ENCODE measurements at places on chromosomes 7 and 10. TPM values are rescaled to one million over a fixed set of nuclear protein-coding genes. Genes with fewer than 3 reads are reported as not detected.
A peak's percentile ranks its signal among the peaks of the same experiment; 100 is the strongest.

Gene COX15
- total RNA-seq, result 26.5 TPM

DNA sequence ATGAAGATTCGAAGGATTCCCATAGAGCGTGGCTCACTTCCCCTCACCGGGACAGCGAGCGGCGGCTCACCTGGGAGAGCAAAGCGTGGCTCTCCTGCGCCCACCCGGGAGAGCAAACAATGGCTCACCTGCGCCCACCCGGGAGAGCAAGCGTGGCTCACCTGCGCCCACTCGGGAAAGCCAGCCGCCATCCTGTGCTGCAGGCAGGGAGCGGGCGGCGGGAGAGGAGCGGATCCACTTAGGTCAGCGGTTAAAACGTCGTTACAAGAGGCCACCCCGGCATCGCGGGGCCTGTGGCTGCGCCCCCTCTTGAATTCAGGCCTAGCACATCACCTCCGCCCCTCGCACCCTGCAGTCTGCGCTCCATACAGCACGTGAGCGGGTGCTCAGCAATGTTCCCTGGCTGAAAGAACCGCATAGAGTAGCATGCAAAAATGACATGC lies 461 bp upstream of the FIGNL1 start:
- DNase-seq, result no peak

- DNase-seq, result no peak
These were observed 489.1 kb upstream of the CELF2 start for GRCh38 chr10:10528563-10528910.

DNA sequence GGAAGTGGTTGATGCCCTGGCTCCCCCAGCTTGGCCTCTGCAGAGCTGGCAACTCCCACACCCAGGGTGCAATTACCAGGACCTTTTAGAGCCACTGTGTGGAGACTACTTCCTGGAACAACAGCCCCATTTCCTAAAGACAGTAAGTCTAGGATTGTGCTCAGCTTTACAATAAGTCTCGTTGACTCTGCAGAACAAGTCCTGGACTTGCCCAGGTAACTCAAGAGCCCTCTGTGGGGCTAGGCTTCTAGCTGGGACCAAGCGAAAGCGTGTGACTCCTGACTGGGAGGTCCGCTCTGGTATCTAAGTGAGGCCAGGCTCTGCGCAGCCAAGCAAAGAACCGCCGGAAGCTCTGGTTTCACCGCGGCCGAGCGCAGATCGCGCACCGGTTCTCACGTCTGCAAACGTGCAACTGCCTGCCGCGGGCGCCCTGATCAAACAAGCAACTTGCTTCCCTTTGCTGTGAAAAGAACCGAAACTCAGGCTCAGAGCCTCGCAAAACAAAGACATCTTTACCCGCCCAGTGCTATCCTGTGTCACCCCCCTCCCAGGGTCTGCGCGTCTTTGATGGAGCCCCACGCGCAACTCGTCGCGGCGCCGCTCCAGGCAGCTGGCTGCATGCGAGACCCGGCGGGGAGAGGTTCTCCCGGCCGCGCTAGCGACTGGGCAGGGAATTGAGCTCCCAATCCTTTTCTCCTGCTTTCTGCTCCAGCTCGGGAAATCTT lies 4.4 kb upstream of the PDLIM1 start:
- DNase-seq, result peak; percentile 91

DNA sequence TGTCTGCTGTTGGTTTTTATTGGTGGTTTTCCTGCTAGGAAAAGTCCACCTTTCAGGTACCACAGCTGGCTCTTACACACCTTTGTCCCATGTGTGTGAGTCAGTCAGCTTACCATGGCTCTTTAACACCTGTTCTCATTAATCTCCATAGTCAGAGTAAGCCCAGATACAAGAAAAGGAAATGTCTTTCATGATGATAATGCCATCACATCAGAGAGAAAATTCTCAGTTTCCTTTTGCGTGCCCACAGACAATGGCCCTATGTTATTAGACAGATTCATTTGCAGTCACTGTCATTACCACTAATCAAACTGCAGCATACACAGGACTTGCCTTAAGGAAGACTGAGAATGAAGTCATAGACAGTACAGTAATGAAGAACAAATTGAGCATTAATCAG lies 1583.6 kb upstream of the LRRTM3 start:
- DNase-seq, result peak; percentile 80

DNA sequence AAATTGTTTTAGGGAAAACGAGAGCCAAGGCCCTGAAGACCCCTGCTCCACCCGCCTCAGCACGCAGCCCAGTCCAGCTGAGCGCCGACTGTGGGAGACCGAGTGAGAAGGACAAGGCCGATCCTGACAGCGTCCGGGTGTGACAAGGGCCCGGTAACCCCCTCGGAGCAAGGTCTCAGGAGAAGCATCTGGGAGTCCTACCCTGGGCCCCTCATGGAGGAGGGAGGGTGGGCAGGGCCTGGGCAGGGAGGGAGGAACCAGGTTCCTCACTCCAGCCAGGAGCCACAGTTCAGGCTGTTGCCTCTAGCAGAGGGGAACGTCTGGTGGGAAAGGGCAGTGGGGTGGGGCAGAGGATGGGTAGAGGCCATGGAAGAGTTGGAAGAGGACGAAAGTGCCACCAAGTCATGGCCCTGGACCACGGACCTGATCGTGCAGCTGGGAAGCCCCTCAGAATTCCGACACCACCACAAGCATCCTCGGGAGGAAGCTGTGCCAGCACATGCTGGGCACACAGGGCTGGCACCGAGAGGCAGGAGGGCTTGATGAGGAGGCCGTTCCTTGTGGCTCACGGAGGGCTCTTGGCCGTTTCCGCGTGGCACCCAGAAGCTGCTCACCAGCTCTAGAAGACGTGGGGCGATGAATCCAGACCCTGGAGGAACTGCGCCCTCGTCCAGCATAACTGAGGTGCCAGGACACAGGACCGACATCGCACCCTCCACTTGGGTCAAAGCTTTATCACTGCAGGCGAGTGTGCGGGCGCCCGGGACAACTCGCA lies 2.2 kb upstream of the KNDC1 start:
- DNase-seq, result no peak

DNA sequence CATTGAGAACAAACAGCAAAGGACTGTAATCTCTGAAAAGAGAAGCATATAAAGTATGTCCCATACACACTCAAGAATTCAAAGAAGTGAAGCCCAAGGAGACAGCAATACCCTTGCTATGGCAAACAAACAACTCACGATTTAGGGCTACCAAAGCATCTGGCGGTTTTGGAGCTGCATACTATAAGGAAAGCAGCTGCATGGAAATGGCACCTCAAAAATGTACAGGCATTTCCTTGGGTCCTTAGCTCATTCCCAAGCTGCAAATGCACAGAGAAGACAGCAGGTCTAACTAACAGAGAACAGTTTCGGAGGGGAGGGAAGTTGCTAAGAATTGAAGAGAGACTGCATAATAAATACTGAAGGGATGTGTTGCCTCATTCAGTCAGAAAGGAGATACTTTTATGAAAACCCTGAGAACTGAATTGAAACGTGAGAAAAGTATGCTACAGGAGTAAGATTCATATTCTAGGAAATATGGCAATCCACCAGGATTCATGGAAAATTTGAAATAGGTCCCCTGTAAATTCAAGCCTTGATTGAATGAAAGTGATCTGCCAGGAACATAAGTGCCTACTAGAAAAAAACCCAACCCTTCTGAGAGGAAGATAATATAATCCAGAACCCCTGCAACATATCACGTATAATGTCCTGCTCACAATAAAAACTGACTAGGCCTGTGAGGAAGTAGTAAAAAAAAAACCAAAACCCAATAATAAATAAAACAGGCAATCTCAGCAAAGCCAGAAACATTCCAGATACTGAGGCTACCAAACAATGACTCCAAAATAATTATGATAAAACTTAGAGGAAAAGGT lies 36.4 kb downstream of the CUBN start:
- no peak for DNase-seq

DNA sequence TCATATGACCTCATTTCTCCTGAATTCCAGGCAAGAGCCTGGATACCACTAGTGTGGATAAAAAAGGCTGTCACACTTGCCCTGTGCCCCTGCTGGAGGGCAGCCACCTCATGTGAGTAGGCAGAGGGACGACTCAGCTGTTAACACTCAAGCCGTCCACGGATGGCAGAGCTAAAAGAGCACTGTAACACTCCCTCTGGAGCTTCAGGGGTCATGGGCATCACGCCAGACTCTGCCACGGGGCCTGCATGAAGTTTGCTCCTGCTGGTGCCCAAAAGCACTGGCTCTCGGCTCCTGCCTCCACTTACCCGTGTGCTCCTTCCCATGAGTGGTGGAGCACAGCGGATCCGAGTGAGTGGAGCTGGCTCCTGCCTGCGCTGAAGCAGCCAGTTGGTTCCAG lies 919.8 kb upstream of the C7orf33 start:
- no peak for DNase-seq

Gene GPR85
- total RNA-seq, result 2.2 TPM

GRCh38 chr10:31630861-31631567 lies 297.6 kb downstream of the ARHGAP12 start:
- no peak for DNase-seq

- no peak for DNase-seq
These were observed 8.9 kb upstream of the GBX1 start for GRCh38 chr7:151176401-151176800.

DNA sequence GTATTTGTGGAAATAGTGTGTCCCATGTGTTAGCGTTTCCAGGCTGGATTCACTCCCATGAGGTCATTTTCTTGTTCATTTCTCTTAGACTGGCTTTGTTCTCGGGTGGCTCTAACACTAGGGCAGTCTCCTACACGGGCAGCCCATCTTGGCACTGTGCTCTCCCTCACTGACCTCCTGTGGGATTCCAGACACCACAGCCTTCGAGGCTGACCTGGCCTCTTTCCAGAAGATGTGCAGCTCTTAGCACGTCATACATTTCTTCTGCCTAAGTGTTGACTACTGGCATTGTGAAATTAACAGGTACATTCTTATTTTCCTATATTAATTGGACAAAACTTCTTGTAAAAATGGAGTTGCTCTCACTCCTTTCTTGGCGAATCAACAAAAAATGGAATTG lies 72.8 kb downstream of the INSYN2A start:
- no peak for DNase-seq
